Activated T-helper 17 cell treated with anti-CD3 and anti-CD28 coated beads, Interleukin-2, amount 50 U/mL, for 72 hours (primary cell): ENCODE measurements at places on chromosomes 1 and 21.
A peak's percentile ranks its signal among the peaks of the same experiment; 100 is the strongest.

- ATAC-seq = no peak
Measured at GRCh38 chr1:168786476-168787330, 57.7 kb upstream of the DPT start.

GRCh38 chr1:247551721-247552120 is 2.8 kb downstream of the GCSAML start:
- ATAC-seq = no peak

GRCh38 chr1:220896092-220896491 is 16.8 kb downstream of the HLX start:
- ATAC-seq = no peak

DNA sequence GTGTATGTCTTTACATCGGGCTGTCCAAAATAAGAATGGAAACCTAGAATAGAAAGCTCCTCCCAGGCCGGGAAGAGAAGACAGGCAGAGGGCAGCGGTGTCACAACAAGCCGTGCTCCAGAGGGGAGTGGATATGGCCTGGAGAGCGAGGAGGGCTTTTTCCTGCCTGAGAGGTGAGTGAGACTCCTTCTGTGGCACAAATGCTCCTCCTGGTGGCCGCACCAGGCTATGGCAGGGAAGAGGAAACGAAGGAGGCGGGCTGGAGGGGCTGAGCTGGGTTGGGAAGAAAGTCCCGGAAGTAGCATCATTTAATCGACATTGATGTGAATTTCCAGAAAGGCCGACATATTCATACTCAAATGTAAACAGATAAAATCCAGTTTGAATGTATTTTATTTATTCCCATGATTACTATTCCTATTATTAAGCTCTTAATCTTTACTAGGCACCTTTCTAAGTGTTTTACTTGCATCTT is 54.7 kb downstream of the MEF2D start:
- ATAC-seq = peak; percentile 89

DNA sequence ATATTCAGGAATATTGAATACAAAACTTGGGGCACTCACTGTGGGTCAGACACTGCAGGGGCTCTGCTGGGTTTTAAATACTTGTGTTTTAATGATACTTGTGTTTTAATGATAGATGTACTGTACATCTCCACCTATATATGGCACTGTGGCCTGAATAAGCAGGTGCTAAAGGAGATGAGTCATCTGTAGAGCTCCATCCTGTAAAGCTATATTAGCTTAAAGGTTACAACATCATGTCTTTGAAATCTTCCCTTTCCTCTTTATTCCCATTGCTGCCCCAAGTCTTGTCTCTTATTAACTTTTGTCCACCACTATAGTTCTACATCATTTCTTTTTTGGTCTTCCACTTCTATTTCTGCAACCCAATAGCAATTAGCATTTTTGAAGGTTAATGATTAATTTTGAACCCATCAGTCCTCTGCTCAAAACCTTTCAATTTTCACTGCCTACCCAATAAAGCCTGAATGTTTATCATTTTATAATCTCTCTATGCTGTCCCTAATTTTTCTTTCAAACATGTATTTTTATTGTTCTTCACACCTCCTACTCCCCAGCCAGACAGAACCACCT is 113.3 kb upstream of the PTGFR start:
- no peak for ATAC-seq

DNA sequence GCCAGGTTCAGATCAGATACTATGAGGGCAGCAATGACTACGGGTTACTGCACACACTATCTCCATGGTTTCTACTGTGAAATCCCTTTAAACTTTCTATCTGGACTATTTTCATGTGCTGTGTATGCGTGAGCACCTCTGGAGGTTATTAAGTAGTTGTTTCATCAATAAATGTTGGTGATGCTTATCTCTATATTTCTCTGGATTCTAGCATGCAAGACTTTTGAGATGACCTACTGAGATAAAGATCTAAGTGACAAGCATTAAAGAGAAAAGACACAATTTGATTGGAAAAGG is 194.0 kb downstream of the NRIP1 start:
- no peak for ATAC-seq

- peak; percentile 43 for ATAC-seq
Measured at GRCh38 chr1:46705408-46705807, 13.5 kb downstream of the EFCAB14 start.

DNA sequence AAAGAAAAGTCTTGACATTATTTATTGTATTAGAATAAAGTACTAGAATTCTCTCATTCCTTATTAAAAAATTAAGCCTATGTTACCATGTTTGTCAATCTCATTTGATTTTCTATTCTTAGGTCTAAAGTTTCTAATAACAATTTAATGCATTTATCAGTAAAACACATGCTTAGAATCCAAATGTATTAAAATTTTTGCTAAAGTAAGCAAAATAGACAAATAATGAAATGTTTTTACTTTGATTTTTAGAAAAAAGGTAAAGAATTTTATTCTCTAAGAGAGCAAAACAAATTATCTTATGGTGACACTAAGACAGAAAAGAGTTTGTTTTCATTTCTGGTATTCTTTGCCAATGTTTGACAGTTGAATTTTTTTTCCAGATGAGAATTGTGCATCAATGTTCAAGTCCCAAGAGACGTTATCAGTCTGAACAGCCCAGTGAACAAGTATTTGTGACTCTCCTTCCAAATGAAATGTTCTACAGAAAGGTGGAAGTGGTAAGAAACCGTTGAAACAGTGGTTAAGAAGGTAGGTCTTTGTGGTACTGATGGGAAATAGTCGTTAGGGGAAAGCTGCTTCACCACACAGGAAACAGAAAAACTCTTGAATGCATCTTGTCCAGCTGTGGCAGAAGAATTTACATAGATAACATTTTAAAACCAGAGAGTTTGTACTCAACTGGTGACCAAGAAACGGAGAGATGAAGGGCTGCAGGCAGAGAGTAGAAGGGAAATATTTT is 402.5 kb downstream of the PTPRC start:
- peak; percentile 93 for ATAC-seq

GRCh38 chr21:43211072-43211759 is 42.4 kb downstream of the CRYAA start:
- no peak for ATAC-seq

GRCh38 chr1:89545264-89546038 is 20.8 kb downstream of the LRRC8B start:
- ATAC-seq = peak; percentile 76

DNA sequence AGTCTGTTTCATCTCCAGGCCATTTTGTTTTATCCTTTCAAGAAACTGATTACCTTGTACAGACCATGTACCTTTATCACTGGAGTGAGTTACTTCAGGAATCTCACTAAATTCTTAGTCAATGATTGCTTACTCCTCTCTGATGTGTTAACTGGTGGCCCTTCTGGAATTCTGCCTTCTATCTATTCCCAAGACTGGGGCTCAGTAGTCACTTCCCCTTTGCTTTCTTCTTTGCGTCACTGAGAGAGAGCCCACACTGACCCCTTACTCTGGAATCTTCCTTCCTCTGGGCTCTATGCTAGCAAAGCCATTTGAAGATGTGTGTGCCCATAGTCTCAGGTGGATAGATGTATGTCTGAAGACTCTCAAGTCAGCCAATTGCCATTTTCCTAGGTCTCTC is 34.6 kb downstream of the XCL2 start:
- ATAC-seq = no peak

- peak; percentile 40 for ATAC-seq
Measured at GRCh38 chr1:27438621-27439061, 46.2 kb downstream of the GPR3 start.

- ATAC-seq = no peak
Measured at GRCh38 chr1:227938911-227939790, 8.6 kb downstream of the WNT9A start.

- ATAC-seq = peak; percentile 90
Measured at GRCh38 chr1:207831517-207832327, 79.2 kb downstream of the CD34 start.

GRCh38 chr1:116910379-116911187 is 867 bp downstream of the PTGFRN start:
- peak; percentile 74 for ATAC-seq

DNA sequence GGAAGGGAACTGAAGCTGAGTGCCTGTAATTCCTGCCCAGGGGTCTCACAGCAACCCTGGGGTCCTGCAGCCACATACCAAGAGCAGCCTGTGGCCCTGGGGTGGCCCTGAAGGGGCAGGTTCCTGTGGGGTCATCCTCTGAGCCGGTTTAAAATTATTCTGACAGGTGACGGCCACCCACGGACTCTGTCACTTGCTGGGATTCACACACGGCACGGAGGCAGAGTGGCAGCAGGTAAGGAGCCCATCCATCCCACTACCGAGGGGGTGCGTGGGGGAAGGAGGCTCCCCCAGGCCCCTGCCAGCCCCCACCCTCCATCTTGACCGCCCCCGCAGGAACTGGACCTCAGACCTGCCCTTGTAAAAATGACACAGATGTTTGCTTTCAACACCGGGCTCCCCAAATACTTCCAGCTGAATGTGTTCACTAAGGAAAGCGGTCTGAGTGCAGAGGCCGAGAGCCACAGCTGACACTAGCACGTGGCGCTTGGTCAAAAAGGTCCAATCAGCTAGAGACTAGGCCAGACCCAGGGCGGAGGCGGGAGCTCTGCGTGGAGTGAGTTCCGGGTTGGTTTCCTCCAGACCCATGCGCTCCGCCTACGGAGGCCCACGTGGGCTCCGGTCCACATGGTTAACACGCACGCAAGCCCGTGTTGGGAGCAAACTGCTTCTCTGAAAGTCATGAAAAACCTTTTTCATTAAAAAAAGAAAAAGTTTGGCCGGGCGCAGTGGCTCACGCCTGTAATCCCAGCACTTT is 10.0 kb downstream of the YBEY start:
- peak; percentile 93 for ATAC-seq

DNA sequence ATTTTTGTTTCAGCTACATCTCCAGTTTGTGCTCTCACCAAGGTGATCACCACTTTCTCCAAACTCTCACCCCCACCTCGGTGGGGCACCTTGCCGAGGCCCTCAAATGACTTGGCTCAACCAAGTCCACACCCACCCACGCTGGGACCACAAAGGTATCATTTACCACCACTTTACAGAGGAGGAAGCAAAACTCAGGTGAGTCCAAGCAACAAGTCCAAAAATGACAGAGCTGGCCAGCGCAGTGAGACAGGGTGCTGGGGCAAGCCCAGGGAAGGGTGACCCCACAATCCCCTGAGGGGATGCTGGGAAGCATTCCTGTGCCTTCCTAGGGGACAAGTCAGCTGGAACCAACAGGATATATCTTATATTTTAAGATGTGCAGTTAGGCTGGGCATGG is 24.7 kb downstream of the SSBP3 start:
- ATAC-seq = peak; percentile 15

DNA sequence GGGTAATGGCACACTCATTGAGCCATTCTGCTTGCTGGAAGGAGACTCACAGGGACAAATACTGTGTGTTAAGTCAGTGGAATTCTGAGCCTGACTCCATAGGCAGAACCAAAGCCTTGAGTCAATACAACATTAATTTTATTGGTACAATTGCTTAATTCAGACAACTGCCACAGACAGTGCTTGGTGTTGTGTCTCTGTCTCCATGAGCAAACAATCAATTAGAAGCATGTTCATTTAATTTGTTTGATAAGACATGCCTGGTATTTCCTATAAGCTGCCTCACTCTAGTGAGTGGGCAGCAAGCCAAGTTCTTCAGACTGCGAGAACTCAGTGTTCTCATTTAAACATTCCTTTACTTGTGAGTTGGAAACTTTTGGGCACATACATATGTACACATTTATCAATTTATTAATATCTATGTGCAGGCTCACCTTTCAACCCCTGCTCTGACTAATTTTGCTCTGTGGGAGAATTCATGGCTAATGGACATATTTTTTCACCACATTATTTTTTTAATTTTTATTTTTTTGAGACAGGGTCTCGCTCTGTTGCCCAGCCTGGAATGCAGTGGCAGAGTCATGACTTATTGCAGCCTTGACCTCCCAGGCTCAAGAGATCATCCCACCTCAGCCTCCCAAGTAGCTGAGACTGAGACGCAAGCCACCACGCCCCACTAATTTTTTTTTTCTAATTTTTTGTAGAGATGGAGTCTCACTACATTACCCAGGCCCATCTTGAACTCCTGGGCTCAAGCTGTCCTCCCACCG is 4.5 kb upstream of the SRSF10 start:
- no peak for ATAC-seq

DNA sequence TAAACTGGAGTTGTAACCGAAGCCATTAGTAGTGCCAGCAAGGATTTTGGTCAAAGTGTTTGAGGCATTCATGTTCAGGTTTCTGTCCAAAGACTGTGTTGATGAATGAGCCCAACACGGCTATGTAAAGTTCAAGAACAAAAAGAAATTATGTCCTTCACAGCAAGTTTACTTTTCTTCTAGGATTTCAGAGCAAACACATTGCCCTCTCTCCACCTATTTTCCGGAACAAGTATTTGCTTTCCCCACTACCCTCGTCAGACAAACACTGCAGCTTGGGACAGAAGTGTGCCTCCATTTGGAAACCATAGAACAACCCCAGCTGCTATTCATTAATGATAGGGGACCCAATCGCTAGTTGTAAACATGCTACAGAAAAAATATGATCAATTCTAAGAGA is 151.4 kb upstream of the C1orf105 start:
- no peak for ATAC-seq

GRCh38 chr1:218330043-218330623 is 15.0 kb upstream of the TGFB2 start:
- ATAC-seq = no peak

DNA sequence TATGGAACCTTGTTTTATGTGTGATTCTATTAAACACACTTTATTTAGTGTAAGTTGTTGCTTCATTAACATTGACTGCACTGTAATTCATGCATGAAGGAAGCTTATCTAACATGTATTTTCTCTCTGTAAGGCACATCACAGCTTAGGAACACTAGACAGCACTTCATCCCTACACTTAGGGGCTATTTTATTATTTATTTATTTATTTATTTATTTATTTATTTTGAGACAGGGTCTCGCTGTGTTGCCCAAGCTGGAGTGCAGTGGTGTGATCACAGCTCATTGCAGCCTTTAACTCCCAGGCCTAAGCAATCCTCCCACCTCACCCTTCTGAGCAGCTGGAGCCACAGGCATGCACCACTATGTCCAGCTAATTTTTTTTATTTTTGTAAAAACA is 30.7 kb upstream of the GRHL3 start:
- no peak for ATAC-seq

DNA sequence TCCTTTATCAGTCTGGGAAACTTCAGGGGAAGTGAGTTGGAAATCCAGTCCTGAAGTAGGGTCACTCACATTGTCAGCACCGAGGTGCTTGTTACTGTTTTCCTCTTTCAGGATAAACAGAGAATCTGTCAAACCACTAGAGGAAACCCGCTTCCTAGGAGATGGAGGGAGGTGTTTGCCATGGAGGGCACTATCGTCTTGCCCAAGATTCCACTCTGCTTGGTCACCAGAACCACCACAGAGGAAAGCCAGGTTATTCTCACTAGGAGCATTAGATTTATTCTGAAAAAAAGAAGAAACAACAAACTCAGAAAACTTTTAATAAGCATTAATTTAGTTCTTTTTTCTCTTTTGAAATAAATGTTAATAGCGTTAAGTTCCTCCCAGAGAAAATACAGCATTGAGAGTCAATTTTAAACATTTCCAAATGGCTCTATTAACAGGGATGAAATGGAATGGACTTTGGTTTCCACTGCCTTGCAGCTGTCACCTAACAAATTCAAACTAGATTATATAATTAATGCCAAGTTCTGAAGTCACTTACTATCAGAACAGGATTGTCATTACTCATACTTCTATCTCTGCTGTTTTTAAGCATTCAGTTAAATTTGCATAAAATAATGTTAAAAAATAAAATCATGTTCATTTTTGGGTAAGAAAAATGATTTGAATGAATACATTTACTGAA is 242.8 kb downstream of the CRB1 start:
- no peak for ATAC-seq

GRCh38 chr1:228445843-228446650 is 29.4 kb upstream of the TRIM17 start:
- peak; percentile 96 for ATAC-seq

- no peak for ATAC-seq
Measured at GRCh38 chr1:116581323-116581885, 10.6 kb upstream of the CD58 start.
